ENCODE measurements at places on chromosomes 3 and 15.
A peak's percentile ranks its signal among the peaks of the same experiment; 100 is the strongest.

DNA sequence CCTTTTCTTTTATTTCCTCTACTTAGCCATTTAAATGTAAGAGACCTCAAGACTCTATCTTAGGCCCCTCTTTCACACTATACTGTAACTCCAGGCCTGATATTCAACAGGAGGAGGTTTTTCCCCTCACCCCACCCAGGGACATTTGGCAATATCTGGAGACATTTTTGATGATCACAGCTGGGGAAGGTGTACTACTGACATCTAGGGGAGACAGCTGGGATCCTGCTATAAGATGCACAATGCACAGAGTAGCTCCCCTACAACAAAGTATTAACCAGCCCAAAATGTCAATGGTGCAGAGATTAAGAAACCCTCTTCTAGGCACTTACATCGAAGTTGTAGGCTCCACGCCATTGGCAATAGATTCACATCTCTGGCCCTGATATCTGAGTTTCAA is 517.5 kb upstream of the UBE2E2 start:
- no peak for DNase-seq

GRCh38 chr3:94985778-94986177 is 922.9 kb downstream of the NSUN3 start:
- no peak for DNase-seq

- no peak for DNase-seq
Observed at GRCh38 chr15:58795825-58796224, 24.7 kb downstream of the MINDY2 start.

DNA sequence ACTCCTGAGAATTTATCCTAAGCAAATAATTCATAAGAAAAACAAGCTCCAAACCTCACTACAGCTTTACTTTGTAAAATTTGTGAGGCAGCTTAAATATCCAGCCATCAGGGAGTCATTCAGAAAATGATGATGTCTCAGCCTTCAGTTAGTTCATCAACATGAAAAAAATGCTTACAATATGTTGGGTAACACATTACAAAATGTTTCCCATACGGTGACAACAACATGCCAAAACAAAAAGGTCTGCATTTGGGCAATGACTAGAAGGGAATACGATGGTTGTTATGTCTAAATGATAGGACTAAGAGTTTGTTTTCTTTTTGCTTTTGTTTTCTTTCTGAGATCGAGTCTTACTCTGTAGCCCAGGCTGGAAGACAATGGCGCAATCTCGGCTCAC is 47.0 kb upstream of the CFAP161 start:
- peak; percentile 75 for DNase-seq

GRCh38 chr15:58909616-58910015 is 23.9 kb downstream of the SLTM start:
- DNase-seq = no peak

GRCh38 chr3:153111016-153111415 is 51.0 kb upstream of the RAP2B start:
- DNase-seq = no peak

- peak; percentile 41 for DNase-seq
Observed at GRCh38 chr3:99439892-99440291, 198.5 kb upstream of the COL8A1 start.

DNA sequence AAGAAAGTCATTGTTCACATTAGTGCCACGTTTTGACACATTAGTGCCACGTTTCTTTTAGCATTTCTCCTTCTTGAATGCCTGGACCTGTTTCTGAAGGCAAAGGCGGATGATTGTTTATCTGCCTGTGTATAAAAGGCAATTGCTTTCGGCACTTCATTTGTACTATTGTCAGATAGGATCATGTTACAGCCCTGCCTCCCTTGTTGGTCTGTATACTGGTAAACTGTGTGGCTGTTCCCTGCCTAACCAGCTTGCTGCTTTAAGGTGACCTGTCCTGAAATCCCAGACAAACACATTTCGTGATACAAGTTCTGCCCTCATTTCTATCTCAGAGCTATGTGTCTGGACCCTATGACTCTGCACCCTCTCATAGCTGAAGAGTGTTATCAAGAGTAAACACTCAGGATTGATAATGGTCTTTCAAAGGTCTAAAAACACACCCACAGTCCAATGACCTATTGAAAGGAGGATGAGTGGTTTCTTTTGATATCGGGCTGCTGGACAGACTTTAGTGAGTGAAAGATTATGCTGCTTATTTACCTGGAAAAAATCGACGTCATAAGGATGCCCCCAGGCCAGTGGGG is 276.3 kb upstream of the MCTP2 start:
- no peak for DNase-seq

GRCh38 chr3:71690341-71690841 is 34.8 kb downstream of the EIF4E3 start:
- DNase-seq = peak; percentile 88

GRCh38 chr15:85913461-85913860 is 118.7 kb upstream of the KLHL25 start:
- DNase-seq = no peak

DNA sequence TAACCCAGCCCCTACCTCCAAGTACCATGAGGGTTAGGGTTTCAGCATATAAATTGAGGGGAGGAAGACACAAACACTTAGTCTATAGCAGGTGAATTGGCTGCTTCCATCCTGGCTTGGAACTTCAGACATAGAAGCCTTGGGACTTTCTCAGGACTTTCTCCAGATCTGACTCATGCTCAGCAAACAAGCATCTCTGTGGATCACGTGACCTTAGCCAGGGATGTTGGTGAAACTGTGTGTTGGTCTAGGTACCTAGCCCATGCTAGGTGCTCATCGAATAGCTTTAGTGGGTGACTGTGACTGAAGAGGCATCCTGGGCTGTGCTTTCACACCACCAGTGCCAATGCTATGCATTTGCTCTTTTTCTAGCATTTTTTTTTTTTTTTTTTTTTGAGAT is 58.9 kb downstream of the CD47 start:
- no peak for DNase-seq

DNA sequence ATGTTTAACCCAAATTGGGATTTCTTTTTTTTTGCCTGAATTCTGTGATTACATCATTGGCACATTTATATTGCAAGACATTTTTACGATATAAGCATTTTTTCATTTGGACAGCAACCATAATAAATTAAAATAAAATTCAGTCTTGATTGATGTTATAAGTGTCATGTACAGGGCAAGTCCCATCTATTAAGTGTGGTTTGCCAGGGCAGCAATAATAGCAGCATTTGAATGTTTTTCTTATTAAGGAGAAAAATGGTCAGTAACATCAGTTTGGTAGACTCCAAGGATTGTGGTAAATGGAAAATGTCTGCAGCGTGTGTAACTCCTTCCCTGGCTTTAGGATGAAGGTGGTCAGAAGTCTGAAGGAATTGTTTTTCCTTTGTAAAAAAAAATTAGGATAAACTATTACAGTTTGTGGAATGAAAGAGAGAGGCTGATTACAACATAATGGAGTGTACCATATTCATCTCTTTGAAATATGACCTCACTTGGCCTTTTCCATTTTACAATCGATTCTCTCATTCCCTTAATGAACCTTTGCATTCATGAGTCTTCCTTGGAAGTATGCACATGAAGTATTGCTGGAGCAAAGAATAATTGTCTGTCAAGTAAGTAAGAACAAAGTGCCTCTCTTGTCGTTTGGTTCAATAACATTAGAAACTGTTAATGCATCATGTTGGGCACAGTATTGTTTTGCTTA is 405.4 kb upstream of the THRB start:
- no peak for DNase-seq

- DNase-seq = no peak
Observed at GRCh38 chr3:47940232-47940631, 76.0 kb downstream of the MAP4 start.

- no peak for DNase-seq
Observed at GRCh38 chr3:184380185-184380626, 352 bp downstream of the CHRD start.

- DNase-seq = no peak
Observed at GRCh38 chr15:91706322-91707032, 147.0 kb upstream of the SLCO3A1 start.

DNA sequence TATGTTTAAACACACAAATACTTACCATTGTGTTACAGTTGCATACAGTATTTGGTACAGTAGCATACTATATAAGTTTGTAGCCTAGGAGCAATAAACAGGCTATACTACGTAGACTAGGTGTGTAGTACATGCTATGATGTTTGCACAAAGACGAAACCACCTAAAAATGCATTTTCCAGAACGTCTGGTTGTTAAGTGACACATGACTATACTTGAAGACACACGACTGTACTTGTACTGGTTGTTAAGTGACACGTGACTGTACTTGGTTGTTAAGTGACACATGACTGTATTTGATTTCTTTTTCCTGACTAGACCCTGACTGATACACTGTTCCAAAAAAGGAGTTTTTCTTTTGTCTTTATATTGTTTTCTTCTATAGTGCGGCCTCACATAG is 34.1 kb downstream of the RAB8B start:
- DNase-seq = no peak

DNA sequence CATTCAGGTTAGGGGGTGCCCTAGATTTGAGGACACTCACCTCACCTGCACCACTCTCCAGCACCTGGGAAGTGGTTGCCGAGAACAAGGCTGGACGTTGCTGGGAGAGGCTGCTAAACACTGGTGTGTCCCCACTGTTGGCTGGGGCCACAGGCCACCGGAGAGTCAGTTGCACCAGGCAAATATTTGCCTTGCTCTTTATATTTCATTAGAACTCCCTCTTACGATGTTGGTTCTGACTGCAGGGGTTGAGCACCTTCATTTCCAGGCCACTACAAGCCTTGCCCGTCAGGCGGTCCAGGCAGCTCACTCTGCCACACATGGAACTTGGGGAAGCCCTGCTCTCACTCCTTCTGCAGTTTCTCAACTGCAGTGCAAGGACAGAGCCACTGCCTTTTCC is 30.7 kb downstream of the HCN4 start:
- no peak for DNase-seq

GRCh38 chr15:50137893-50138292 is 18.9 kb upstream of the ATP8B4 start:
- no peak for DNase-seq

GRCh38 chr3:110806924-110807323 is 264.7 kb upstream of the NECTIN3 start:
- no peak for DNase-seq

GRCh38 chr3:128342701-128343180 is 123.9 kb downstream of the DNAJB8 start:
- DNase-seq = no peak

DNA sequence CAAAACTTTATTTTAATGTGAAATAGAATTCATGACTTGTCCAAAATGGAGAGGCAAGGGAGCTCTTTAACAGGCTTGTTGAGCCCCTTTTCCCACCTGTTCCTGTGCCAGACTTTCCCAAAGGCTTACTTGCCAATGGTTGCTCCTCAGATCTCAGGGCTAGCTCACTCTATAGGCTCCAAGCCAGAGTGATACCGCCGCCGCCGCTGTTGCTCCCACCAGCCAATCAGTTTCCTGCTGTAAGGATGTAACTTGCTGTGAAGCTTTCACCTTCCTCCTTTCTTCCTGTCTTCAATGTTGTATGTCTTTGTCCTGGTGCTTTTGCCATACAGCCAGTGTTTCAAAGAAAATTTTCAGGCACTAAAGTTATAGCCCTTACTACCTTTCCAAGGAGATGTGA is 41.3 kb upstream of the RBM5 start:
- no peak for DNase-seq

GRCh38 chr3:47520756-47521155 is 7.2 kb upstream of the ELP6 start:
- DNase-seq = no peak

GRCh38 chr15:66613743-66614142 is 47.9 kb upstream of the LCTL start:
- DNase-seq = no peak

DNA sequence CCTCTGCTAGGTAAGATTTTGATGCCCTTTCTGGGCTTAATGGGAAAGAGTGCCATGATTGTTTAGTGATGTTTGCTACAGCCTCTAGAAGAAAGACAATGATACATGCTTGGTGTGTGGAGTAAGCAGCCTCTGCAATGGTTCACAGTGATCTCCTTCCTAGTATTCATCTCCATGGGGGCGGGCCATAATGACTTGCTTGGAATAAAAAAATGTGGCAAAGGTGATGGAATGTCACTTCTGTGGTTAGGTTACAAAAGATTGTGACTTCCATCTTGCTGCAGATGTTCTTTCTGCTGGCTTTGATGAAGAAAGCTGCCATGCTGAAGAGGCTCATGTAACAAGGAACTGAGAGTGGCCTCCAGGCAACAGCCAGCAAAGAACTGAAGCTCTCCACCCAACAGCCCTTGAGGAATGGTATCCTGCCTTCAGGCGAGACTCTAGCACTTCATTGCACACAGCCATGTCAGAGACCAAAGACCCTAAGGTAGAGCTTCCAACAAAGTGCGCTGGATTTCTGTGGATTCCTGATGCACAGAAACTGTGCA is 139.1 kb upstream of the LRIG1 start:
- no peak for DNase-seq

DNA sequence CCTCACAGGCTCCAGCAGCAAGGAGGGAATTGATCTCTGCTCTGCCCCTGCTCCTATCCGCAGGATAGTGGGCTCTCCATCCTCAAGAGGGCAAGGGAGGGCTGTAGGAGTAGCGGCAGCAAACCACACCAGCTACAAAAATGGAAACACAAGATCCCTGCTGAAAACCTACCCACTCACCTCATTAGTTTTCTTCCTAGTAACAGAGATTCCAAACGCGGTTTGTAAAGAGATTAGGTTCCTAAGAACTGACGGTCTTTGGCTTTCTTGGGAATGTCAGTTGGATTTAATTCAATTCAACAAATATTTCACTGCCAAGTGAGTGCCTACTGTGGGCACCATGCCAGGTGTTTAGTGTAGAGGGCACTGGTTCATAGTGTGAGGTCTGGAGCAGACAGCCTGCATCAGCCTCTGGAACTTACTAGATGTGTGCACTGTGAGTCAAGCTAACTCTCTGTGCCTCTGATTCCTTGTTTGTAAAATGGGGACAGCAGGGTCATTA is 84.7 kb downstream of the MRPL46 start:
- DNase-seq = no peak

DNA sequence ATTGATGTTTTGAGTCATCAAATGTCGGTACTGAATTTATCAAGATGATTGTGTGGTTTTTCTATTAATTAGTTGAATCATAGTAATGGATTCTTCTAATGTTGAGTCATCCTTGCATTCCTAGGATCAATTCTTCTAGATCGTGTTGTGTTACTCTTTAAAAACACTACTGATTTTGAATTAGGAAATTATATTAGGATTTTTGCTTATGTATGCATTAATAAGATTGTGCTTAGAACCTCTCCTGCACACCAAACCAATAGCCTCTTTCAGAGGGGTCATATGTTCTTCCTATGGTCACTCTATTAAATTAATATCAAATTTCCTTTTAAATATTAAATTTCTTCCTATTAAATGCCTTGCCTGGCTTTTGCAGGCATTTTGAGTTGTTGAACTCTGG is 151.7 kb upstream of the TOPAZ1 start:
- DNase-seq = no peak

- DNase-seq = peak; percentile 86
Observed at GRCh38 chr3:127074900-127075360, 92.0 kb downstream of the PLXNA1 start.

All from GM04503 (cell line).